ENCODE measurements at places on chromosomes 16 and 17.

DNA sequence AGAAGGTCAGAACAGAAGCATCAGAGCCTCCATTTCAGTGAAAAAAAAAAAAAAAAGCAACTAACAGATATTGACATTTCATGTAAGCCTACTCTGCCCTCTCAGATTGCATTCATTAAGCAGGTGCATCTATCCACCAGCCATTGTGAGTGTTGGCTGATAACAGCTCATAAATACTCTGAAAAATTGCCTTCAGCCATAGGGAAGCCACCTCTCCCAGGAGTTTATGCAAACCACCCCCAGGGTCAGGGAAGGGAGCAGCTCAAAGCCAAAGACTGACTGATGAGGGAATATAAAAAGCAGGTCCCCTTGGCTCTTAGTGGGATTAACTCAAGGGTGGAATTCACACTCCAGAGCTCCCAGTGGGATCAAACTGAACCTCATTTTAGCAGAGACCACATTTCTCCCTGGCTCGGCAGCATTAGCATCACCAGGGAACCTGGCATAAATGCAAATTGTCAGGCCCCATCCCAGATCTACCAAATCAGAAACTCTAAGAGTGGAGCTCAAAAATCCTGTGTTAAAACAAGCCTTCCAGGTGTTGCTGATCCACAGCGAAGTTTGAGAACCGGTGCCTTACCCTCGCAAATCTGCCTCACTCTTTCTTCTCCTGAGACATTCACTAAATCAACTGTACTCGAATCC lies 14.2 kb downstream of the APOH start:
- DNase-seq = peak; percentile 30

DNA sequence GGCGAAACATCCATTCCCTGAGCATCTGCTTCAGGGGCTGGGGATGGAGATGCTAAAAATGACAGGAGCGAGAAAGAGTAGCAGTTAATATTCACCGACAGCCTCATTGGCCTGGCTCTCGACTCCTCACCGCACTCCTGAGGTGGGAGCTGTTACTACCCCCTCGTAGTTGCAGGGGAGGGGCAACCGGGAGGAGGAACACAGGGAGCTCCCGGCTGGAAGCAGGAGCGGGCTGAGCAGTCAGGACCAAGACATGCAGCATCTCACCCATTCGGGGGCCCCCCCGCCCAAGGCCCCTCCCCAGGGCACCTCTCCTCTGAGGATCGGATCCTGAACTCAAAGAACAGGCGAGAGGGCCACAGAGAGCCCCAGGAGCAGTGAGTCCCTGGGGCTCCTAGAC lies 4.5 kb upstream of the ACSF3 start:
- no peak for DNase-seq

DNA sequence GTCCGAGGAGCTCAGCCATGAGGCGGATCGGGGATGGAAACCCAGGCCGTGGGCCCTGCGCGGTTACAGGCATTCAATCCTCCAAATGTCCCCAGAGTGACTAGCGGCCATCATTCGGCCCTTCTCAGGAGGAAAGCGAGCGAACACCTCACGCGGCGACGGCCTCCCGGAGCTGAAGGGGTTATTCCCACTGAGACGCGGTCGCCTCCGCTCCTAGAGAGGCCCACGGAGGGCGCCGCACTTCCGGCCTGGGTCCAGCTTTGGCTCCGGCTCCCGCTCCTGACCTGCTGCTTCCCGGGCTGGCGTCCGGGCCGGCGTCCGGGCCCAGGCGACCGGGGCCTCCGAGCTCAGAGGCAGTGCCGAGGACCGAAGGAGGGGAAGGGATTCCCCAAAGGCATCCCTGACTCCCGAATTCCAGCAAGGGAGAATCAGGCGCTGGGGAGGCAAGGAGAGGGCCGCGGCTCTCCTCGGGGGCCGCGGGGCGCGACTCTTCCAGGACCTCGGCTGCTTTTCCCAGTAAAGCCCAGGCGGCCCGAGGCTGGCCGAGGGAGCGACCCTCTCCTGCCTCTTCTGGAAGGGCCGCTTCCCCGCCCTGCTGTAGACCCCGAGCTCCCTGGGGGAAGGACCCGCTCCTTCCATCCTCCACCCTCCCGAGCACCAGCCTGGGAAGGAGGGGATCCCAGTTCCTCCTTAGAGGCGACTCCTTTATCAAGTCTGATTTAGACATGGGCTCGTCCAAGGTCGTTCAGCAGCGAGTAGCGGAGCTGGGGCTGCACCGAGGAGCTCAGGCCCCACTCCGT lies 18.6 kb upstream of the ZNF629 start:
- peak; percentile 76 for DNase-seq

DNA sequence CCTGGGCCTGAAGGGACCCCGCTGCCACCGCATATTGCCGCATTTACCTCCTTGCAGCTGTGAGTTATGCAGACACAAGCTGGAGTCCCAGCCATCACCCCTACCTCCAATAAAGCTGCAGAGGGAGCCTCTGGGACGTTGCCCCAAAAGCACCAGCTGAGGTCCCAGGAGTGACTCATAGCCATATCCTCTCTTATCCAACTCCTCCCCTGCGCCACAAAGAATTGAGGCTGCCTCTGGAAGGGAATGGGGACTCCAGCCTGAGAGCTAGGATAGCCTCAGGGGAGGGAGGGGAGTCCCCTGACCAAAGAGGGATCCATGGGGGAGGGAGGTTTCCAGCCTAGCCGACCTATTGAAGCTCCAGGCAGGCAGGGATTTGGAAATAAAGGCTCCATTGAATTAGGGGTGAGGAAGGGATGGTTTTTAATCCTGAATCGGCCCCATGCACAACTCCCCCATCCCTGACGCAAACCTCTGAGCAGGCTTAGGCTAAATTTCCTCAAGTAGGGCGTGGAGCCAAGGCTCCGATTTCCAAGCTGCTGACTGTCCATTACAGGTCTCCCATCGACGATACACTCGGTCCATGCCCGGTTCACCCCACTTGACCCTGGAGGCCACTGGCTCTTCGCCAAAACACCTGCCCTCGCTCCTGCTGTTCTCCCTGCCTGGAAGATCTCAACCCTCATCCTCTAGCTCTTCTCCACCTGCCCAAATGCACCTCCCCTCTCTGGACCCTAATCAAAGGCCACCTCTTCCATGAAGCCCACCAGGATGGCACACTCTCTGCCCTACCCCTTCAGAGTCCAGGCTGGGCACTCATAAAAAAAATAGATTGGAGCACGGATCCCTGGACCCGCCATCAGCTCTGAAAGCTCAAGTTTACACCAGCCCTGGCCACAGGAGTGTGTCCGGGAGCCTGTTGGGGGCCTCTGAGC lies 27.5 kb downstream of the PIMREG start:
- DNase-seq = no peak

DNA sequence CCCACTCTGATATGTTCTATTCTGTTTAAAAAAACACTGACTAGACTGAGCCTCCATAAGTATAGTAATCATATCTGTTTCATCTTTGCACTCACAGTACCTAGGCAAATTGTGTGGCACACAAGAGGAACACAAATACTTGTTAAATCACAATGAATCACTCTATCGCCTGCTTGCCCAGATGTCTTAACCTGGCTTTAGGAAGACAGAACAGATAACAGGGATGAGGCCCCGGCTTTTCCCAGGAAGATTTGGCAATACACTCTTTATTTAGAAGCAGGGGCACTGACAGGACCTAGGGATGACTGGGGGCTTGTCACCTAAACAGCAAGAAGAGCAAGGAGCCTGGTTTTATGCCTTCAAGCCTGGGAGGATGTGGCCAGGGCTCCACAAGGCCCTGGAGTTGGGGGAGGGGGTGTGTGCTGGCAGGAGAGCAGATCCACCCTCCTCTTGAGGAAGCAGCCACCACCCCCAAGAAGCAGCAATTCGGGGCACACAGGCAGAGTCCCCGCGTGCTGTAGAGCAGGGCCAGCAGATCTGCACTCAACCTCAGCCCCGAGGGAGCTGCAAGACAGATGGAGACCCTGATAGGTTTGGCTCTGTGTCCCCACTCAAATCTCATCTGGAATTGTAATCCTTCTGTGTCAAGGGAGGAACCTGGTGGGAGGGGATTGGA lies 41.0 kb upstream of the KSR1 start:
- DNase-seq = no peak

DNA sequence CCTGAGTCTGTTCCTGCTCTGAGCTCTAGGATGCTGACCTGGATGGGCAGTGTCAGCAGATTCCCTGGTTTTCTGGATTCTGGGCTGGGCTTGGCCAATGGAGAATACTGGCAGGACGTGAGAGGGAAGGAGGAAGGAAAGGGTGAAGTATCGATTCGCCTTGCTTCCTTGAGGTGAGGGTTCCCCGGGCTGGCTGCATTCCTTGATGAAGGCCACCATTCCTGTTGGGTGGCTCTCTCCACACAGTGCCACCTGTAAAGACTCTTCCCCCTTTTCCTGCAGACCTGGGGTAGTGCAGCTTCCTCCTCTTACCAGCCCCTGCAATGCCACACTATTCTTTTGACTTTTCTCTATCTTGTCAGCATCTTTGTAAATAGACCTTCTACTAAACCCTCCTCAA lies 58.1 kb upstream of the TANC2 start:
- DNase-seq = no peak

DNA sequence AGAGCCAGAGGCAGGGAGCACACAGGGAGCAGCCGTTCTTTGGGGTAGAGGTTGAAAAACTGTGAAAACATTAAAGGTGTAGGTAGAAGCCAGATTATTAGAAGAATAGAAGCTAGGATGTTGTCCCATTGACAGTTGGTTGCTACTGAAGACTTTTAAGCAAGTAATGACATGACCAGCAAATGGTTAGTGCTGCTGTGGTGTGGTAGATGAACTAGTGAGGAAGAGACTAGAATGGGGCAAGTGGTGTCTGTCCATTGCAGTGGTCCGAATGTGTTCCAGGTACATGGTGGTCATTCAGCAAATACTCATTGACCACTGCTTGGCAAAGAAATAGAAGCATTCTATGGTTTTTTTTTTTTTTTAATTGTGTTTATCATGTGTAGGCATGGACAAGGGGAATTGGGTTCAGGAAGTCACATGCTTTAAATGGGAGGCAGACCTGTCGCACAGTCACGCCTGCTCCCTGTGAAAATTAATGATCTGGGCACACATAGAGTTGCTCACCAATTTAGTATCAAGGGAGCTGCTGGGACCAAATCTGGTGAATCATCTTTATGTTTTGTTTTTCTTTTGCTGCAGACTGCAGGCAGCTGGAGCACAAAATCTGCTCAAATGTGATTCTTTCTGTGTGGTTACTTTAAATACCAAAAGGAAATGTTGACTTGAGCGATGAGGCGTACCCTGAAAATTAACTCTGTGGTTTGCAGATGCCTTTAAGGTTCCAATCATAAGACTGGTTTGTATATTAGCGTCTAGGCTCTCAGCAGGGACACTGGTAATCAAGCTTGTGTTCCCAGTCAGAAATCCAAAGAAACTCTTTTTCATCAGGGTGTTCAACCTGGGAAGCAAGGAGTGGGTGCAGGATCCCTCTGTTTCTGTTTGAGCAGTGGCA lies 30.7 kb downstream of the YPEL2 start:
- no peak for DNase-seq

GRCh38 chr17:68849673-68850610 lies 105.2 kb downstream of the ABCA8 start:
- peak; percentile 82 for DNase-seq

GRCh38 chr17:77160091-77160874 lies 19.5 kb downstream of the SEC14L1 start:
- DNase-seq = no peak

DNA sequence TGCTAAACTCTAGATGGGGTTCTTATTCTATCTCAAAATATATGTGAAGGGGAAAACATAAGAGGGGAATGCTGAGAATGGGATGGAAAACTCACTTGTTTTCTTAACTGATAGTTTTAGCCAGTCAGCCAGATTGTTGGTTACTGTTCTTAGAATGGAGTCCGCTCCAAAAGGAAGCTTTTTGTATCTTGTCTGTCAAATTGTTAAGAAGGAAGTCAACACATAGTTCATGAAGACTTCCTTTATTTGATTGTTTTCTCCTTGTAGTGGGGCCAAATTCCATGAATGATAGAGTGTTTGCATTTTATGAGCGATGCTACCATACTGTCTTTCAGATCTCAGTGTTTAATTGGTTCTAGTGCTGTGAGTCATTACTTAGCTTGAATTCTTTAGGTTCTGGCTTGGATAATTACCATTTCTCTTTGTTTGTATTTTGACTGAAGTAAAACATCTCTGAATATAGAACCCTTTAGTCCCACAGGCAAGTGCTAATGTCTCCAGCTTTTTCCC lies 98.3 kb upstream of the GOT2 start:
- no peak for DNase-seq

- peak; percentile 15 for DNase-seq
Observed at GRCh38 chr16:8505327-8505991, 84.9 kb downstream of the TMEM114 start.

Measured in NCI-H1105 (cell line).